ENCODE measurements at places on chromosomes 7 and 10.

GRCh38 chr7:128774921-128775320 lies 673 bp downstream of the OPN1SW start:
- no peak for DNase-seq

DNA sequence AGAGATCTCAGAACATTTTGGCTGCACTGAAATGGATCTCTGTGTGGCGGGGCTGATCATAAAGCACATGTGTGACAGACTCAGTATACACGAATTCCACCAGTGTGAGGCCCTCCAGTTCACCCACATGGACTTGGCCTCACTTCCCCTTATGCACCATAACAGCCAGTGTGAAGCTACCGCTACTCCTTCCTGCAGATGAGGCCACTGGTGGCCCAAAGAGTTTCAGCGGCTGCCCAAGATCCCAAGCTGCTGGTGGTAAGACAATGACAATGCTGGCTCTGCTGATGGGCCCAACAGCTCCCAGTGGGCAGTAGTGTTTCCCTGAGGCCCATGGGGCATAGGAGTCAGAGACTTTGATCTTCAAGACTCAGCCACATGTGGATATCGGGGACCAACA lies 21.0 kb upstream of the C10orf71 start:
- no peak for DNase-seq

GRCh38 chr10:104642658-104643302 lies 1.7 kb downstream of the SORCS3 start:
- DNase-seq, result peak; percentile 20

GRCh38 chr10:75377869-75378268 lies 23.7 kb downstream of the ZNF503 start:
- DNase-seq, result no peak

DNA sequence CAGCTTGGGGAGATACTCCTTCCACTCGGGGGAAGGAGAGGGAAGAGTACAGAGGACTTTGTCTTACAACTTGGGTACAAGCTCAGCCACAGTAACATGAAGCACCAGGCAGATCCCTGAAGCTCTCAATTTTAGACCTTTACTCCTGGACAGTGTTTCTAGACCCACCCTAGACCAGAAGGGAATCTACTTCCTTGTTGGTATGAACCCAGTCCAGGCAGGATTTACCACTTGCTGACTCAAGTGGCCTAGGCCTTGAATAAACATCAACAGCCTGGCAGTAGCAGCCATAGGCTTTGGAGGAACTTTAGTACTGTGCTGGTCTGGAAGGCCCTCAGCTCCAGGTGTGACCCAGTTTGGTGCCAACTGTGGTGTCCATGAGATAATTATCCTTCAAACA lies 173.1 kb downstream of the ADRA2A start:
- DNase-seq, result no peak

- no peak for DNase-seq
Observed at GRCh38 chr7:120740348-120740747, 117.6 kb downstream of the TSPAN12 start.

DNA sequence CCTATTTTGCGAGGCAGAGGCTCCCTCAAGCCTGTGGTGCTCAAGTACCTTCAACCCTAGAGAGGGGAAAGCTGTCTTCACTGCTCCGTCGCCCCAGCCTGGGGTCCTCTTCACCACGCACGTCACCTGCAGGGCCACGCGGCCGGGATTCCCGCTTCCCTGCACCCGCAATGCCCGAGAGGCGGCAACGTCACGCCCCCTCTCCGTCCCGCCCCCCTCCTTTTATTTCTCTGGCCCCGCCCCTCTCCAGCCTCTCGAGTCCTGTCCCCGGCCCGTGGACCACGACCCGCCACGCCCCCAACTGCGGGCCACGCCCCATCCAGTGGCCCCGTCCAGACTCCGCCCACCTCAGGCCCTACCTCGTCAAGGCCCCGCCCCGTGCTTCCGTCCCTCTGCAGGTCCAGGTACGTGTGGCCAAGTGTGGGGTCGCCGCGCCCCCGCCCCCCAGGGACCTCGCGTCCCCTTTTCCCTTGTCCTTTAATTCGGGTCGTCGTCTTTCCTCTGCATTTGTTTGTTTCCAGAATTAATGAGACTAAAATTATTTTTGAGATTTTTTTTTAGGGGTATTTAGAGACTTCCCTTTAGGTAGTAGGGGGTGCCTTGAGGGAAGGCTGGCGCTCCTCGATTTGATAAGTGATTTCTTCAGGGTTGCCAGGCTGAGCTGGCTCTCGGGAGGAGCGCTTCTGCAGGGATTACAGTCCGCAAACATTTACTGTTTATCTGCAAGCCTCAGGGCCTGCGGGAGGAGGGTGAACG lies 69.8 kb upstream of the BAIAP2L1 start:
- peak; percentile 5 for DNase-seq

DNA sequence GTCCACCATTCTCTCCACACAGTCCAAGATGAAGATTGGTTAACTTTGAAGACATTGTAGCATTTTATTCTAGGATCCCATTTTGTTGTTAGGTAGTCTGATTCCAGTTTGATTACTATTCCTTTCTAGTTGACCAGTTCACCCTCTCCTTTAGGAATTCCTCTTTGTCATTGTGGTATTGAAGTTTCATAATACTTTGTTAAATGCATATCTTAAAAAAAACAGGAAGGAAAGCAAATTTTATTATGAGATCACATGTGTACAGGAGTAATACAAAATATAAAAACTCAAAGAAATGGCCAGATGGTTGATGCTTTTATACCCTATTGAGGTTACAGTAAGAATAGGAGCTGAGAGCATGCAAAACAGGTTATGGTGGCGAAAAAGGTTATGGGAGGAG lies 15.5 kb upstream of the SEMA3C start:
- no peak for DNase-seq

DNA sequence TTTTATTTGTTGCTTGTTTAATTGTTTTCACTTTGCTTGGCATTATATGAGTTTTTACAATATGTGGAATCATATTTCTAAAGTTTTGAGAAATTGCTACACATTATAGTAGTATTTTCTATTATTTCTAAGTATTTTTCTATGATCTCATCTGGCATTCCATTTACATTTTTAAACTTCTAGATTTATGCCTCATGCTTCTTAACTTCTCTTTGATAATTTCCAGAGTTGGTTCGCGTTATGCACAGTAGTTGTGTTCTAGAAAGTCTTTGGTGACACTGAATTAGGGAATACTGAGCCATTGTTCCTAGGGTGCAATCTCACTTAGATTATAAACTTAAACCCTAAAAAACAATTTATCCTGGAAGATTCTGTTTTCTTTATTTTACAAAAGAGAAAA lies 129.2 kb downstream of the GNAI1 start:
- no peak for DNase-seq

- no peak for DNase-seq
Observed at GRCh38 chr10:30000802-30001571, 58.4 kb downstream of the JCAD start.

DNA sequence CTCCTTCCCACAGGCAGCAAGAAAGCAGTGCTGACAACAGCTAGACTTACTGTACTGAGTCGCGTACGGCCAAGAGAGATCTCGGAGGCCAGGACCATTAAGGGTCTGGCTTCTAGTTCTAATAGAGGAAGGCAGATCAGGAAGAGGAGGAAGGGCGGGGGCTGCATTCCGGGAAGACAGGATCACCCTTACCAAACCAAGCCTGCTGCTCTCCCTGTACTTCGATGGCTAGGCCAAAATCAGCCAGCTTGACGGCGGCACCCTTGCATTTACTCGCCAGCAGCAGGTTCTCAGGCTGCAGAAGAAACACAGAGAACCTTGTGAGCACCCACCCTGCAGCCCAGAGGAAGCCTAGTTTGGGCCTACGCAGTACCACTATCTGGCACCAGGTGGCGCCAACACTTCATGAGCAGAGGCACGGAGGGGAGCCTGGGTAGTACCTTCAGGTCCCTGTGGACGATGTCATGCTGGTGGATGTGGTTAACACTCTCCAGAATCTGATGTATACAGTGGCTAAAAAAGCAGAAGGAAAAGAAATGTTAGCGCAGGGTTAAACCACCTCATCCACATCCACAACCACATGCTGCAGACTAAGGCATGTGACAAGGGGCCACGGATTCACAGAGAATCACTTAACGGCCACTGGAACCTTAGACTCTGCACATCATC lies 25.4 kb downstream of the CAMK2G start:
- peak; percentile 81 for DNase-seq
